ENCODE measurements at places on chromosomes 2 and 18.

DNA sequence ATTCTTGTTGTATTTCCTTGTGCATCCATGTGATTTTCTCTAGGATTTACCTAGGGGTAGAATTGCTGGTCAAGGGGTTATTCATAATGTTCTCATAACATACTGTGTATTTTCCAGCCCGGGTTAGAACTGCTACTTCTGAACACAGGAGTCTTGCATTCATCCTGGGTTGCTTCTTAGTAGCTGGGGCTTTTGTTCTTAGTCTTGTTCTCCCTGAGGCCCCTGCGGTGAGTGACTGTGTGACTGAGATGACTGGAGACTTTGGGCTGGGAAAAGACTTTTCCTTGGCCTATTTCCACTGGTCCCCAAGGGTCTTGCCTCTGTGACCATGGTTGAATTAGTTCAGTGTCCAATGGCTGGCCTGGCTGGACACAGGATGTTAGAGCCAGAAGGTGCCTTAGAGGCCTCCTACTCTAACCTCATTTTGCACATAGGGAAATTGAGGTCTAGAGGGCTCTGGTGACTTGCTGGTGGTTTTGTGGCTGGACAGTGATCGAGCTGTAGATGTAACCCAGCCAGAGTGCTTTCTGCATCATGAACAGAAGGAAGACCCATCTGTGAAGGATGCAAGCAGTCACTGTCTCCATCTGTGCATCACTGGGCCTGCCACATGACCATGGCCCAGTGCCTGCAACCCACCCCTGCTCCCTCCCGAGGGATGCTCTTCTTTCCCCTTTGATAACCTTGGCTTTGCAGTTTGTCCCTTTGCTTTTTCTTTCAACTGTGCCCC, 233.3 kb downstream of the FHOD3 start:
- DNase-seq, result no peak

GRCh38 chr2:239462671-239463506, 62.1 kb upstream of the HDAC4 start:
- no peak for DNase-seq

DNA sequence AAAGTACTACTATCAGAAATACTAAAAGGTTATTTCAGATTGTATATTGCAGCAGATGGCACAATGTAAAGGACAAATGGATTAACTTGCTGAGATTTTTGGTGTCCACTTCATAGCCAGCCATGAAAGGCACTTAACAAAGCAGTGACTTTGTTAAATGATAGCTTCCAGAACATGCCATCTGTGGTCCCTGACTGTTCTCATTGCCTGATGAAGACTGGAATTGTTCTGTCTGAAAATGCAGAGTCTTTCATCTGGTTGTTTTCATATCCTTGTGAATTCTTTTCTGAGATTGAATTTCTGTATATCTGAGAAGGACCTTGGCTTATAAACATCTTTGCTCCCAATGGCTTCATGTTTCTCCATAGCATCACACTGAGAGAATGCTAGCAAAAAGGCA, 44.4 kb upstream of the LRRTM1 start:
- DNase-seq, result no peak

GRCh38 chr2:182606728-182607681, 109.1 kb upstream of the DNAJC10 start:
- DNase-seq, result no peak

- no peak for DNase-seq
These were observed 773.5 kb downstream of the CPS1 start for GRCh38 chr2:211329882-211330281.

All from NCI-H510A (cell line).